ENCODE measurements at places on chromosomes 12 and 14. TPM values are rescaled to one million over a fixed set of nuclear protein-coding genes. Genes with fewer than 3 reads are reported as not detected.

CD27 gene
- total RNA-seq: not detected

KRT81 gene
- 244 TPM for total RNA-seq

RND1 gene
- 9.9 TPM for total RNA-seq

DBX2 gene
- not detected for total RNA-seq

NRXN3 gene
- 1.6 TPM for total RNA-seq

IKZF4 gene
- 5.8 TPM for total RNA-seq

TOMM20L gene
- not detected for total RNA-seq

All from kidney epithelial cell (primary cell).